Suppressor macrophage treated with lipopolysaccharide for 4 hours (primary cell): ENCODE measurements at places on chromosomes 12 and 14.

- DNase-seq, result no peak
These were observed 725.7 kb downstream of the C12orf50 start for GRCh38 chr12:87303396-87304012.

DNA sequence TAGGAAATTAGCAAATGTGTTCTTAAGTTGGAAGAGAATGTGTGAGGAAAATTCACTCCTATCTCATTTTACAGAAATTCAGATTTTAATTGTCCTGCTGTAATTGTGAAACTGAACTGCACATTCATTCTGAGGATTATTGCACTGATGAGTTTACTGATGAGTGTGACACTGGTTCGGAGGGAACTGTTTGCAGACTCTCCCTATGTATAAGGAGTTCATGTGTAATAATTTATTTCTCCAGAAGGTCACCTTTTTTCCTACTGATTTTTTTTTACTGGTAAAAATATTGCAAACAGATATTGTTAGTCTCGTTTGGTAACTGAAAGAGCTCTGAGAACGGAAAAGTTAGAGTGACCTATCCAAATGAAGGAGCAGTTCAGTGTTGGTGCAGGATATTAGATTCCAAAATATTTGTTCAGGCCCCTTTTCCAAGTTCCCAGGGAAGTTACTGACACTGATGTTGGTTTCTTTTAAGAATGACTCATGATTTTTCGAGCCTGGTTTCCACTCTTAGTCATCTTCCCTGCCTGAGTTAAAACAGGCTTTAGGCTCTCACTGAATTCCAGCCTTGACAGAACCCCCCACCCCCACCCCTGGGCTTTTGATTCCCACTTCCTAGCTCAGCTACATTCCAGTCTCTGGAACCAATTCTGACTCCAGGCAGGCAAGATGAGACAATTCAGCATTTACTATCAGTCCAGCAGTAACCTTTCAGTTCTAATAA, 18.4 kb downstream of the ANO6 start:
- DNase-seq, result peak; percentile 82

DNA sequence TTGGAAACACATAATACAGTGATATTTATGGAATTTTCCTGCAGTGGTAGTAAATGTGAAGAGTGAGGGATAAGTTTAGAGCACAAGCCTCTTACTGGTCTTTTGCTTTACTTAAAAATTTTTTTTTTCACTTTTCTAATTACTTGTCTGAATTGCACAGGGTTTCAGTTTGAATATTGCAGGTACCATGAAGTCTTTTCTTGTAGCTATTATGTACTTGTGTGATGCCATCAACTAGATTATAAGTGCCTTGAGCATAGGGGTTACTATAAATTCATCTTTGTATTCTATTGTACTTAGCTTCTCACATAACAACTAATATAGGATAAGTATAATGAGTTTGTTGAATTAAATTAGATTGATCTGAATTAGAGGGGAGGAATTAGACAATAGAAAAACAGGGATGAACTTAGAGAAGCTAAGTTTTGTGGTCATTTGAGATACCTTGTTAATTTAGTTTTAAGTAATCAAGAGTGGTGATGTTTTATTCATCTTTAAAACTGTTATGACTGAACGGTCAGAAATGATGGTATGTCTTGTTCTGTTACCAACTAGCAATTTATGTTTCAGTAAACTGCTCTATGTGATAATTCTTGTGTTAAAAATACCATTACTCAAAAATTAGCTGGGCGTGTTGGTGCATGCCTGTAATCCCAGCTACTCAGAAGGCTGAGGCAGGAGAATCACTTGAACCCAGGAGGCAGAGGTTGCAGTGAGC, 42.1 kb downstream of the CCDC91 start:
- DNase-seq, result no peak

- DNase-seq, result no peak
These were observed 56.3 kb downstream of the PPP1R36 start for GRCh38 chr14:64605926-64606685.

GRCh38 chr12:39103552-39104165, 198.3 kb upstream of the CPNE8 start:
- peak; percentile 83 for DNase-seq

GRCh38 chr12:24232531-24232930, 283.1 kb upstream of the SOX5 start:
- DNase-seq, result no peak

DNA sequence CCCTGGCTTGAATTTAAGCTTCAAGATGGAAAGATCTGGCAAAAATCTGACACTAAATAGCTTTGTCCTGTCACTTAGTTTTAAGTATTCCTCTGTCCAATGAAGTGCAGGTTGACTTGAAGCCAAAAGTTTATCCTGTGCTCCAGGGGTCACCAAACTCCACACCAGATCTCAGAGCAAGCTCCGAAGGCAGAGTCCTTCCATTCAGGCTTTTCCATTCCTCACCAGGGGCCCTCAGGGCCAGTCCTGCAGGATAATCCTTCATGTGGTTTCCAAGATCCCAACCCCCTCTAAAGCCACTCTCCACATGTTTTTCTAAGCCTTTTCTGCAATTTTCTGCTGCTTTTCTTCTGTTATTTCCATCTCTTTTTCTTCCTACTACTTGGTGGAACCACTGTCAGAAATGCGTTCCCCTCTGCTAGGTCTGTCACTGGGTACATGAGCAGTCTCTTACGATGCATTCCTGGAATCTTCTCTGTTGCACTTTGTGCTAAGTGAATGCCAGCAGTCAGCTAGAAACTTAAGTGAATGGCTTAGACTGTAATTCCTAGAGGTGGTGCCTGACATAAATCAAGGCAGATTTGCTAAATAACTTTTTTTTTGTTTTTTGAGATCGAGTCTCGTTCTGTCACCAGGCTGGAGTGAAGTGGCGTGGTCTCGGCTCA, 251.4 kb downstream of the MSRB3 start:
- no peak for DNase-seq

DNA sequence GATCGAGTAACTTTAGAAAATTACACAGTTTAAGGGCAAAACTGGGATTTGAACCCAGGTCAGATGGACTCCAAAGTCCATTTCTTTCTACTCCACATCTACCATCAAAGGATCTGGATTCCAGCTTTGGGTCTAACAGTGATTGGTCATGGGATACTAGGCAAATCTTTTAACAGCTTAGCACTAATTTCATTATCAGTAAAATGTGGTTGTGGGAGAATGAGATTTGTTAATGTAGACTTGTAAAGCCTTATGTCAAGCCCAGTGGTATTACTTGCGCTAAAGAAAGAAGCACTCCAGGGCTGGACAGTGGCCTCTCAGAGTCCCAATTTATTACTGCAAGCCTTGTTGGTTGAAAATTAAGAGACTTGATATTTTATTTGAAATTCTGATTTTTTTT, 65.2 kb upstream of the MANSC4 start:
- no peak for DNase-seq

DNA sequence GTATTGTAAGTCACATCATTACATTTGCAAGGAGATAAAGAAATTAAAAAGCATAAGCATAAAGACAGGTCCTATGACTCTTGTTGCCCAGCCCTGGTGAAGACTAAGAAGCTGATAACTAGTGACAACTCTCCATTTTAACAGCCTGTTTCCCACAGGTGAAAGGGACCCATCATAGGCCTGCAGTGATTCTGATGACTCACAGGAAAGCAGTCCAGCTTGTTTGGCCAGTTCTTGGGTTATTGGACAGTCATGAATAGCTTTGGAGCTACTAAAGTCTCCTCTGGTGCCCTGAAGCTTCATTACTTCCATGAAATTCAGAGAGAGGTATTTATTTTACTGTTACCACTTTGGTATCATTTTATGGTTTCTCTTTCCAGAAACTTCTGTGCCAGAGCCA, 55.5 kb upstream of the DYRK2 start:
- DNase-seq, result no peak

DNA sequence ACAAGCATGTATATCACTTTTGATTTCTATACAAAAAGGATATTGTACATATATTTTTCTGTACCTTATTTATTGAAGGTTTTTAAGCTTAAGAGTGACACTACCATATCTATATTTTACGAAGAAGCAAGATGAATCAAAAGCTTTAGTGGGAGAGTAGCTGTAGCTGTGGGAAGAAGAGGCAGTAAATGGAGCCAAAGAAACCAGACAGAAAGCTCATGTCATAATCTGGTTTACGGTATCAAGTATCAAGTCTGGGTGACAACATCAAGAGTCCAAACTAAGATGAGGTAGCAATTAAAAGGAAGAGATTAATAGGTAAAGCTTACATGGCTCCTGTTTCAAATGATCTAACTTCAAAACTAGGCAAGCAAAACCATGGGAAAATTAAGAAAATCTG, 54.8 kb downstream of the CEP83 start:
- no peak for DNase-seq

DNA sequence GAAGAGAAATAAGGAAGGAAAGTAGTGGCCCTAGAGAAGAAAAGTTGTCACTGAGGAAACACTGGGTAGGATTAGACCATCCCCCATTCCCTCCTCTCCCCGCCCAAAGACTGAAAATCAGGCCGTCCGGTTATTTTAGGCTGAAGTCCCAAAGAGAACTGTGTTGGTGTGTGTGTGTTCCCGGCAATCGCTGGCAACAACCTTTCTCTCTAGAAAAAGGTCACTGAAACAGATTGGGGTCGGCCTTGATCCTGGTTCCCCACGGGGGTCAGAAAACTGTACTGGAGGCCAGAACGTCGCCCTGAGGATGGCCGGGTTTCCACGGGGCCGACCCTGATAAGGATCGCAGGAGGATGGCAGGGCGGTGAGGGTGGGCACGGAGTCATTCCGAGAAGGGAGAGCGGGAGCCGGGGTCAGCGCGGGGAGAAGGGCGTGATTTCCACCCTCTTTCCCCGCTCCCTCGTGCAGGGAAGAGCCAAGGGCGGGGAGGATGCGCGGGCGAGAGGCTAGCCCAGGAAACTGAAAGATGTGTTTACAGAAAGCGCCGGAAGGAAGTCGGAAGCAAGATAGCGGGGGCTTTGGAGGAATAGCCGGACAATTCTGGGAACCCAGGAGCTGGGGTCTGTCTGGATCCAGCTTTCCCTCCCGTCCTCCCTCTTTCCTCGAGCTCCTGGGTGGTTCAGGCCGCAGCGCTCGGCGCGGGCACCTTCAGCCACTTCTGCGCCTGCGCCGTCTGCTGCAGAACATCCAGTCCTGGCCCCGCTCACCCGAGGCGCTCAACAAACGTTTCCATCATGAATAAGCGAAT, 25.3 kb upstream of the SPTLC2 start:
- peak; percentile 78 for DNase-seq

DNA sequence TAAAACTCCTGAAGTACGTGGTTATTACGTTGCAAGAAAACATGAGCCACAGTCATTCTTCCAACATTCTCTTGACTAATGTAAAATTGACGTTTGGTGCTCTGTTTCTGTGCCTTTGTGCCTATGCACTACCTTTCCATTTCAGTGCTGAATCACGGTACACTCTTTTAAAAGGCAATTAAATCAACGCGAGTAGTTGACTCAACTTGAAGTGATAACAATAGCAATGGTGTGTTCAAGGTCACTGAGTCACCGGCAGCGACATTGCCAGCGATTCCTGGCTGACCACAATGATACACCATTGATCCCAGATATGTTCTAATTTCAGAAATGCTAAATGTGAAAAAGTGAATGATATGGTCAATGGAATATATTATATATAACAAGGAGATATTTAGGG, 17.8 kb downstream of the AK7 start:
- DNase-seq, result no peak

DNA sequence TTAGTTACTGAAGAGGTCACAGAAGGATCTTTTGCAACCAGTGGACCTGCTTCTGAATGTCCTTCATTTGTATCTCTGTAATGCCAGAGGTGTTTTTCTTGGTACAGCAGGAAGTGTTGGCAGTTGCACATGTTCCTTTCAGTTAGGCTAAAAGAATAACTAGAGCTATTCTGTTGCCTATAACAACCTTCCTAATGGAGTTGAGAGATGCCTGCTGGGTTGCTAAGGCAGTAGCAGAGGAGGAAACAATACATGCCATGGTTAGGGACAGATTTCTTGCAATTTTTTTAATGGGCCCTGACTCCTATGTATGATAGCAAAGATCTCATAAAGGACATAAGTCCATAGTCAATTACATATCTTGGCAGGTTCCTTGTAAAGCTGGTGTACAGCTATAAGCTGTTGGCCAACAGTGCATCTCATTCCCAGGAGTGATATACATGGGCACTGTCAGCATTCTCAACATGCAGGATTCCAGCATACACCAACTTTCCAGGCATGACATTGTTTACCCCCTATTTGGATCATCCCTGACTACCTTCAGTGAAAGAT, 556.6 kb downstream of the CCER1 start:
- no peak for DNase-seq

DNA sequence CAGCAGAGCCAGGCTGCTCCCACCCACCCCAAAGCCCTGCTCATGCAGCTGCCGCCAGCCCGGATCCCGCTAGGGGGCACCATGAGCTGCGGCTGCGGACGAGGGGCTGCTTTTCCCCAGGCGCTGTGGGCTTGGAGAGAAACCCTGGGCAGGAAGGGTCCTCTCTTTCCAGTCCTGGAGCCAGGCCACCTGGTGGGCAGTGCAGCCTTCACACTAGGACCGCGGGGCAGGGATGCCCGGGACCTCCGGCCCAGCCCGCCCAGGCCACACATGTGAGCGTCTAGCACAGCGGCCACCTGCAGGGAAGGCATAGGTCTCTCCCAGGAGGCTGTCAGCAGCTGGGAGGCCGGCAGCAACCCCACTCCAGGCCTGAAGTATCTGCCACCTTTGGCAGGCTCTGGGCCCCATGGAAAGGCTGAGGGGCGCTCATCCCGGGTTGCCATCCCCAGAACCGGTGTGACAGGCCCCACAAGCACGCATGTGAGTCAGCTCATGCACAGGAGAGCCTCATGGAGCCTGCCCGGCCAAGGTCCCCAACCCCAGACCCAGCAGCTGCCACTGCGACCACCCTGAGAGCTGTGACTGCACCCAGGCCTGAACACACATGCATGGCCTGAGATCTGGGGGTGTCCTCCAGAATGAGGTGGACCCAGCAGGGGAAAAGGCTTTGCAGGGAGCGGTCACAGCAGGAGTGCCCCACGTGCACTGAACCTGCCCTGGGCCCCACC, 280.0 kb upstream of the RTL1 start:
- DNase-seq, result no peak

- DNase-seq, result peak; percentile 56
These were observed 364.8 kb downstream of the SNAPC1 start for GRCh38 chr14:62126879-62127478.

GRCh38 chr12:114674251-114675047, 9.5 kb downstream of the TBX3 start:
- DNase-seq, result no peak

GRCh38 chr14:65565948-65566347, 153.4 kb downstream of the FUT8 start:
- DNase-seq, result no peak

GRCh38 chr14:100696008-100696407, 30.7 kb upstream of the DLK1 start:
- no peak for DNase-seq

DNA sequence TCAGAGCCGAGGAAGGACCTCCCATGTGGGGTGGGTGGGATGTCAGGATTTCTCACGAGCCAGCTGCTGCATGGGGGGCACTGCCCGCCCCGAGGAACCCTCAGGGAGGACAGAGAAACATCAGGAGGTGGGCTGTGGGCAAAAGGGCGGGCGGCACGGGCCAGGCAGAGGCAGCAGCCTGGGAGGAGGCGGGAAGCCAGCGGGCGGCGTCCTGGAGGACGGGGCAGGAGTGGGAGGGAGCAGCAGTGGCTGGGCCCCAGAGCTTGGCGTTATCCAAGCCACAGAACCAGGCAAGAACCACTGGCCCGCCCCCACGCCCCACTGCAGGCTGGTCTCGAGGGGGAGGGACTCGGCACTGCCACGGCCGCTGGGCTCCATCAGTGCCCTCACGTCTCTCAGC, 2.4 kb downstream of the C14orf180 start:
- DNase-seq, result no peak
